ENCODE measurements at places on chromosomes 13 and 19. TPM values are rescaled to one million over a fixed set of nuclear protein-coding genes. Genes with fewer than 3 reads are reported as not detected.

The FOXO1 gene
- total RNA-seq = 0.83 TPM

The APOC4 gene
- total RNA-seq = not detected

The PLIN4 gene
- total RNA-seq = 8.9 TPM

The SHANK1 gene
- 7.3 TPM for total RNA-seq

The FBXO27 gene
- 0.58 TPM for total RNA-seq

The NLRP5 gene
- total RNA-seq = not detected

The SIGLEC11 gene
- total RNA-seq = not detected

The N4BP2L1 gene
- 2.5 TPM for total RNA-seq

The MYO1F gene
- total RNA-seq = 0.17 TPM

The GNG7 gene
- total RNA-seq = 0.15 TPM
